ENCODE measurements at places on chromosomes 11 and 22.

DNA sequence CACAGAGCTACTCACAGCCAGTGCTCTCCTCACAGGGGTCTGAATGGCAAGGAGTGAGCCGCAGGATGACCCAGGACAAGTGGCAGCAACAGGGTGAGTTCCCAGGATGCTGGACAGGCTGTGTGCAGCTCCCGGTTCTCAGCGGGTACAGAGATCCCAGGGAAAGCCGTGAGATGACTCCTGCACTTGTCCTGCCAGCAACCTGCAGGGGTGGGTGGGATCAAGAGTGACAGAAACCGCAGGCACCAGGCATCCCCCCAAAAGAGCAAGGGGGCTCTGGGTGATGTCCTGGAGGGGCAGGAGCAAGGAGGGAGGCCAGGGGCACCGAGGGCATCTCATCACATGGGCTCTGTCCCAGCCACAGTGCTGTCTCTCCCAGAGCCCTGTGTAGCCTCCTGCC lies 15.9 kb upstream of the PRODH start:
- DNase-seq: no peak

GRCh38 chr11:118263112-118263511 lies 985 bp downstream of the MPZL2 start:
- no peak for DNase-seq

- DNase-seq: no peak
Measured at GRCh38 chr11:108635106-108635505, 29.8 kb upstream of the DDX10 start.

DNA sequence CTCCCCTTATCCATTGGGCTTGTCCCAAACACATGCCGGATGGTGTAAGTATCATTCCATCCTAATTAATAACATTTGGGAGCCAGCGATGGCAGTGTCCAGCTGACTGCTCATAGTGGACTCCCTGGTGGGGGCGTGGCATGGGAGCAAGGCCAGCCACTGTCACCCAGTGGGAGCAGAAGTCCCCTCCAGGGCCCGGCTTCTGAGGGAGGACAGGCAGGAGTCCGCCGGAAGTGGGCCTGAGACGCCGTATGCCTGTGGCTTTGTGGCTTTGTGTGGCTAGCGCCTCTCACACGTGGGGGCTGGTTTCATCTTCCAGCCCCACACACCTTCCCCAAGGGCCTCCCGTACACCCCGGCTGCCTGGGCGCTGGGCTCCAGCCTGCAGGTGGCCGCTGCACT lies 124.5 kb downstream of the KCNQ1 start:
- no peak for DNase-seq

GRCh38 chr11:21921151-21921550 lies 271.7 kb upstream of the ANO5 start:
- no peak for DNase-seq

- no peak for DNase-seq
Measured at GRCh38 chr22:41661088-41661487, 27.6 kb downstream of the SNU13 start.

GRCh38 chr11:11077898-11078297 lies 220.0 kb upstream of the ZBED5 start:
- DNase-seq: no peak

DNA sequence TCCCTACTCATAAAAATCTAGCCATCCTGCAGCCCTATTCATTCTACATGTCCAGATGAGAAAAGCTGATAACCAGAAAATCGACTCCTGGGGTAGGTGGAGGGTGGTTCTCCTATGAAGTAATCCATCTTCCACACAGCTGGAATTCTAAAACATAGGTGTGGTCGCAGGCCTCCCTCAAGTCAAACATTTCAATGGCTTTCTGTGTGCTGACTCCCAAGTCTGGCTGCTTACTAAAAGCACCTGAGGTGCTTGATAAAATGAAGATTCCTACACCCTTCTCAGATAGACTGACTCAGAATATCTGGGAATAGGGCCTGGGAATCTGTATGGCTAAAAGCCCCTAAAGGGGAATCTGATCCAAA lies 26.1 kb downstream of the IRAG1 start:
- no peak for DNase-seq

- no peak for DNase-seq
Measured at GRCh38 chr22:40529821-40530220, 106.7 kb downstream of the MRTFA start.

- DNase-seq: no peak
Measured at GRCh38 chr11:126194121-126194543, 17.3 kb downstream of the RPUSD4 start.

- no peak for DNase-seq
Measured at GRCh38 chr11:2800655-2801531, 84.7 kb downstream of the CDKN1C start.

- no peak for DNase-seq
Measured at GRCh38 chr11:48013269-48013901, 33.0 kb downstream of the PTPRJ start.

Data from GM12892 (cell line).